ENCODE measurements at places on chromosomes 11 and 22.

GRCh38 chr11:110433393-110434333 is 3.9 kb downstream of the FDX1 start:
- DNase-seq, result no peak

GRCh38 chr11:64608636-64609035 is 17.6 kb downstream of the SLC22A12 start:
- DNase-seq, result no peak

GRCh38 chr22:44261861-44262595 is 50.7 kb downstream of the SHISAL1 start:
- DNase-seq, result no peak

- DNase-seq, result no peak
Observed at GRCh38 chr22:17205432-17205831, 13.8 kb downstream of the ADA2 start.

- DNase-seq, result no peak
Observed at GRCh38 chr11:47477323-47477722, 28.4 kb upstream of the RAPSN start.

DNA sequence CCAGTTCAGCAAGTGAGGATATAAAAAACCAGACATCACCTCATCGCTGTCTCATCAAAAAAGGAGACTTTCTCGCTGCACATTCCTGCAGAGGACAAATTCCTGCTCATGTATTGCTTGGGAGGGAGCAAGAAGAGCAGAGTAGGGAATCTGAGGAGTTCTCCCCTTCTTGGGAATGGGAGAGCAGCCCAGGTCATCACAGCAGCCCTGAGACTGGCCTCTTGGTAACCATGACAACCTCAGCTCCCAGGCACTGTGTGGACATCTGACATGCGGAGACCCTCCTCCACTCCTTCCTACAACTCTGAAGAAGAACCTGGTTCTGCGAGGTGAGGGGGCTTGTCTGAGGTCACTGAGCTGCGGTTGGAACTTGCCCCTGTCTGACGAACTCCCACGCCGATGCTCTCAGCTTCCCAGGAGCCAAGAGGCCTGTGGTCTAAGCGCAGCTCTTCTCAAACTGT is 17.9 kb downstream of the RFPL1 start:
- DNase-seq, result no peak

DNA sequence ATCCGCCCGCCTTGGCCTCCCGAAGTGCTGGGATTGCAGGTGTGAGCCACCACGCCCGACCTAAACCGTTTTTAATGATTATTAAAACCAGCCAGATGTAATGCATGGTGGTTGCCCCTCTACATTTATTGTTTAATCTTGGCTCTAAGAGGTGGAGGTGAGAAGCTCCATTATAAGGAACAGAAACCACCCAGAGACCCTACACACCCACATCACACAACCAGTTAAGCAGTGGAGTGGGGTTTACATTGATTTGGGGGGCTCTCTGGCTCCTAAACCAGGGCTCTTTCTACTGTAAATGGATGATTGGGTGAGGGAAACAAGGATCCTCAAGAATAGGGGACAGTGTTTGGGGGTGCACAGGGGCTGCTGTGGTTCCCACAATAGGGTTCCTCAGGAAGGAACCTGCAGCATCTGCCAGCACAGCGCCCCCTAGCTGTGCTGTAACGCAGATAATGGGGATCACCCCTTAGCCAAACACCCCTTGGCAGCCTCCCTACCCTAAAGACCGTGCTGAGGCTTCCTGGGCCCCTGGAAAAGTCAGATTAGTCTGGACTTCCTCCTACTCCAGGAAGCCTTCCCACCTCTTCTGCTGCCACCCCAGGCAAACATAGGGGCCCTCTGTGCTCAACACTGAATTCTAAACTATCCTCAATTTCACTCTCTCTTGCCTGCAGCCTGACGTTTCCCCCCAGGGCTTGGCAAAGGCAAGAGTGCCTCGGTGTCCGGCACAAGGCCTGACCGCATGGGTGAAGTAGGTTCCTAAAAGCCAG is 2.4 kb downstream of the MPST start:
- no peak for DNase-seq

- no peak for DNase-seq
Observed at GRCh38 chr11:126607776-126608541, 252.5 kb downstream of the ST3GAL4 start.

DNA sequence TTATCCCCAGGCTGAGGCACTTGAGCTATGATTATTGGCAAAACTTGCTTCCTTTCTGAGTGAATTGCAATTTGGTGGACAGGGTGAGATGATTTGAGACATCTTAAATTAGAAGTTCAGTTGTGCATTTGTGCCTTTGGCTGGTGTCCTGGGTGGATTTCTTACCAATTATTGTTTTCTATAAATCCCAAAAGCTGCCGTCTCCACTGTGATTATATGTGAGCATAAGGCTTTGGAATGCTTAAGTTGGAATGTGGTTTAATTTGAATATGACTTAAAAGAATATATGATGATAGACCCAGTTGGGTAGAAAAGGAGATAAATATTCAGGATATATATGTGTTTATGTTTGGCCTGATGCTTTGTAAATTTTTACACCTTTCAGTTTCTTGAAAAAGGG is 70.0 kb downstream of the EXT2 start:
- no peak for DNase-seq

- no peak for DNase-seq
Observed at GRCh38 chr11:35139722-35140282, 831 bp downstream of the CD44 start.

DNA sequence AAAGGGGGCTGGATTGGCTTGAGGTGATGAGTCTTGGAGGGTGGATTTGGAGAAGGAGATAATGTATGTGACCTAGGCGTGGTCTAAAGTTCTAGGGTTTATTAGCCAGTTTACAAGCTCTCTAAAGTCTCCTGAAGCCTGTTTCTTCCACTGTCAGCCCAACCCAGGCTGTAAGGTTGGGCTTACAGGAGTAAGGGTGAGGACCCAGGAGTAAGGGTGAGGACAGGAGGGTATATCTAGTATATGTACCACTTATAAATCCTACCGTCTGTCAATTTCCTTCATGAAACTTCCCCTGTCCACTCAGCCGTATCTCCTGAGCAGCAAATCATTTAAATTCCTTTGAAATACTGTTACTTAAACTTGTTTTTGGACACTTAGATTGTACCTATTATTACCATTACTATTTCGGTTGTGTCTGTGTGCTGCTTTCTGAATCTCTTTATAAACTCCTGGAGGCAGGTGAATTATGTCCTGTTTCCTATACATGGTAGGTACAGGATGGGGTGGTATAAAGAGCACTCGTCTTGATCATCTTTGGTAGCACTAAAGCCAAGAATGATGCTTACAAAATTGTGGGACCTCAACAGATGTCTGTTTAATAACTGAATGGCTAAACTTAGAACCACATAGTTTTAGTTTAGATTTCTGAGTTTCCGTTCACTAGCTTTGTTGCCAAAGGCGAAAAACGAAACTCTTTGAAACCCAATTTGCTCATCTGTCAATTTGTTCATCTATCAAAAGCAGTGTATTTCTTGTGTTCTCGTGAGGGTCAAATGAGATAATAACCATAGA is 192.0 kb downstream of the GRIK4 start:
- DNase-seq, result no peak

DNA sequence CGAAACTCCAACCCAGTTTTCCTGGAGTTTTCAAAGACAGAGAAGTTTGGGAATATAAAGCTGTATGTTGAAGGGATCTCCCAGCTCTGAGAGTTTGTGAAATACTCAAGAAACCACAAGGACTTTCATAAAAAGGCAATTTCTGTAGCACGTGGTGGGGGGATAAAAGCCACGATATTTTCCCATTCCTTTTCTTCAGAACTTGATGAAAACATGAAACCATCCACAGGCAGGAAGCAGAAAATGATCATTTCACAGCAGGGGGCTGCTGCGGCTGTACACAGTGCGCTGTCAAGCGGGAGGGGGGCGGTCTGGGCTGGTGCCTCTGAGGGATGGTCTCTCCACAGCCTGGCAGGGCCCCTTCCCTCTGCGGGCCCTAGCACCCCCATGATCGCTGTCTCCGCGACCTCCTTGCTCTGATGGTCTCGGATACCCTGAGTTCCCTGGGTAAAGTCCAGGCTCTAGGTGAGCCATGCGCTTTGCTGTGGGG is 423.2 kb downstream of the MN1 start:
- DNase-seq, result no peak

DNA sequence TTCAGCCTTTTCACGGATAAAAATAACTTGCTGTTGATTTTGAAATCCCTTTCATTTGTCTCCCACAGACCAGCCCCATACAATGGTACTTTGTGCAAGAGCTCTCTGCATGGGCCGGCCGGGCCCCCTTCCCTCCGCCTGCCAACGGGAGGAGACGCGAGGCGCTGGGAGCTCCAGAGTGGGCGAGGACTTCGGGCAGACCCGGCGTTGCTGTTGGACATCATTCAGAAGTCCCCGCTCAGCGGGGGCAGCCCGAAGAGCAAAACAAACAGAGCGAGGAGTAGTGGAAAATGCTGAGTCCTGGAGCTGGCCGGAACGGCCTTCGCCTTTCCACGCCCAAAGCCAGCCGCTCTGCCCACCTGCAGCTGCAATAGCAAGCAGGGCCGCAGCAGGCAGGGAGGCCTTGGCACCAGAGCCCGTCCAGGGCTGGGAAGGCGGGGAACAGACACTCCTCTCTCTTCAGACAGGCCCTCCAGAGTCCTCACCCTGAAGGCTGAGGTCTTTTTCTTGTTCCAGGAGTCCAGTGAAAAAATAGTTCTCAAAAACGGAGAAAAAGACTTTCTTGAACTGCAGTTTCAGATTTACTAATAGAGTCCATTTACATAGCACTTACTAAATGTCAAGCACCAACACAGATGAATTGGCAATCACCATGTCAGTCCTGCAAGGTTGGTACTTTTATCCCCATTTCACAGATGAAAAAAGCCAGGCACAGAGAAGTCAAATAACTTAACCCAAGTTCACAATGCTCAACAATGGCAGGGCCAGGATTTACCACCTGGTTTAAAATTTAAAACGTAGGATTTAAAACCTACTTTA is 135.5 kb downstream of the ETS1 start:
- DNase-seq, result no peak

- DNase-seq, result no peak
Observed at GRCh38 chr22:49295851-49296560, 531.7 kb downstream of the BRD1 start.

- DNase-seq, result no peak
Observed at GRCh38 chr11:42975180-42975529, 336.6 kb upstream of the API5 start.

DNA sequence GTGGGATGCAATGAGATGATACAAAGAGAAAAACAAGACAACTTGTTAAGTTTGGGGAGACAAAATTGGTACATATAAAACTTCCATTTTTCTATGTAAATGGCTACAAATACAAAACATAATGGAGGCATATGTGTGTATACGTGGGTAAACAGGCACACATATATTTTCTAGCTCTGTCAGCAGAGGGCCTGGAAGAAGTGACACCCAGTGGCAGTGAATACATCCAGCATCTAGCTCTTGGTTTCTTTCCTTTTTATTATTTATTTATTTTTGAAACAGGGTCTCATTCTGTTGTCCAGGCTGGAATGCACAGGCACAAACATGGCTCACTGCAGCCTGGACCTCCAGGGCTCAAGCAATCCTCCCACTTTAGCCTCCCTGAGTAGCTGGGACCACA is 5.0 kb upstream of the RASL10A start:
- DNase-seq, result no peak

DNA sequence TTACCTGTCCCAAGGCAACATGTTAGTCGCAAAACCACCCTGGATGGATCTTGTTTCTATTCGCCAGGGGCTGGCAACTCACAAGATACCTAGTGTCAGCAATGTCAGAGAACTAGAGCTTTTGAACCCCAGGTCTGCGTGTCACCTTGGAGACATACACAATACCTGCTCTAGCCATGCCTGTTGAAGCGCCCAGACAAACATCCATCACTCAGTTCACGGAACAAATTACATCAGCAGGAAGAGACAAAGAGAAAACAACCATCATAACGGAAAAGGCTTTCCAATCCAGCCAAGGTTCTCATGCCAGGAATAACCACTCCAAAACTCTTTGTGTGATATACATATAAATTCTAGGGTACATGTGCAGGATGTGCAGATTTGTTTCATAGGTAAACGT is 2.2 kb downstream of the CD59 start:
- DNase-seq, result no peak

DNA sequence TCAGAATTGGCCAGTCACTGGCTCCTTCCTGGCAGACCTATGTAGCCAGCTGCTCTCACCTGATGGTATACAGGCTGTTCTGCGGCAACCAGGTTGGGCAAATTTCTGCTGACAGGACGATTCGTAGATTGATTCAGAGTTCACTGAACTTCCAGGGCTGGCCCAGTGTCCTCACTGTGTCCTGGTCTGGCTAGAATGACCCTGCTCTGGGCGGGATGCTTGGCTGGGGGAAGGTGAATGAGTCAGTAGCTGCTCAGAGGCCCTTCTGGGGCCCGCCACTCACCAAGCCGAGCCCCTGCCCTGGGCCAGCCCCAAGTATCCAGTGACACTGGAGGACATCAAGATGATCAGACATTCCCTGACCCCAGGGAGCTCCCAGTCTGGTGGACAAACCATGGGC is 62.9 kb upstream of the WNT11 start:
- DNase-seq, result no peak

- DNase-seq, result no peak
Observed at GRCh38 chr22:38613588-38613987, 42.6 kb downstream of the FAM227A start.

GRCh38 chr11:61880031-61880430 is 11.3 kb downstream of the FADS3 start:
- DNase-seq, result no peak

GRCh38 chr11:130675917-130676316 is 227.5 kb downstream of the ADAMTS15 start:
- DNase-seq, result no peak

- DNase-seq, result no peak
Observed at GRCh38 chr11:7900686-7901085, 30.4 kb downstream of the OR10A6 start.

GRCh38 chr11:95147364-95147905 is 57.8 kb downstream of the ENDOD1 start:
- peak; percentile 69 for DNase-seq

Data from GM04504 (cell line).